Pons (tissue), 1 donor: ENCODE measurements at places on chromosomes 2 and 18.
A peak's percentile ranks its signal among the peaks of the same experiment; 100 is the strongest.

GRCh38 chr2:19488009-19488691 is 129.7 kb upstream of the OSR1 start:
- DNase-seq = no peak

DNA sequence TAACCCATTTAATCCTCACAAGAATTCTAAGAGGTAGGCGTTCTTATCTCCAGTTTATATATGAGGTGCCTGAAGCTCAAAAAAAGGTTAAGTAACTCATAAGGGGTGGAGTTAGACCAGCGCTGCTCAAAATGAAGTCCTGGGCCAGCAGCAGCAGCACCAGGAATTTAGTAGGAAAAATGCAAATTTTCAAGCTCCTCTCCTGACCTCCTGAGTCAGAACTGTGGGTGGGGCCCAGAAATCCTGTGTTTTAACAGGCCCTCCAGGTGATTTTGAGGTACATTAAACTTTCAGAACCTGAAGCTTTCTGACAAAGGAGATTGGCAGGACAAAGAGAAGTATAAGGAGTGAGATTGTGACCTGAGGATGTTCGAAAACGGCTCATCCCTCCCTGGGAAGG is 66.0 kb upstream of the CCDC85A start:
- no peak for DNase-seq

GRCh38 chr2:20618468-20618885 is 32.4 kb downstream of the HS1BP3 start:
- DNase-seq = no peak

GRCh38 chr2:69559442-69560146 is 83.9 kb downstream of the AAK1 start:
- DNase-seq = peak; percentile 82

GRCh38 chr2:34912084-34912483 is 1313.0 kb upstream of the FAM98A start:
- DNase-seq = no peak

DNA sequence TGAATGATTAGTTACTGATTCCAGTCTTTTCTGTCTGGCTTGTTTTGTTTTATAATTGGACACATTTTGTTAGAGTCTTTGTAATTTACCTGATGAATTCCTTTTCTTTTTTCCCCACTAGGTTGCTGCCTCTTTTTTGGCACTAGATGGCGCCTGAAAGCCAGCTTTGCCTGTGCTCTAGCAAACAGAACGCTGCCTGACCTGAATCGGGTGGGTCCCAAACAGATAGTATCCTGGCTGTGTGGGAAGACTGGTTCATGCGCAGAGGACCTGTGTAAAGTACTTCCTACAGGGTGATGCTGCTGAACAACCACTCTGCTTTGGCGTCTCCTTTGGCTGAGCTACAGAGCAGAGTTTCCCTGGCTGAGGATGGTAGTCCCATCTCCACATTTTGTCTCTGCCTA is 288.2 kb downstream of the IKZF2 start:
- DNase-seq = no peak

- no peak for DNase-seq
These were observed 3.9 kb upstream of the DLX1 start for GRCh38 chr2:172081221-172082022.

GRCh38 chr2:224104668-224105386 is 65.7 kb upstream of the SERPINE2 start:
- peak; percentile 38 for DNase-seq

- DNase-seq = no peak
These were observed 190.8 kb downstream of the SEPTIN10 start for GRCh38 chr2:109422758-109423500.

GRCh38 chr2:88845772-88846661 is 154.5 kb downstream of the RPIA start:
- no peak for DNase-seq

DNA sequence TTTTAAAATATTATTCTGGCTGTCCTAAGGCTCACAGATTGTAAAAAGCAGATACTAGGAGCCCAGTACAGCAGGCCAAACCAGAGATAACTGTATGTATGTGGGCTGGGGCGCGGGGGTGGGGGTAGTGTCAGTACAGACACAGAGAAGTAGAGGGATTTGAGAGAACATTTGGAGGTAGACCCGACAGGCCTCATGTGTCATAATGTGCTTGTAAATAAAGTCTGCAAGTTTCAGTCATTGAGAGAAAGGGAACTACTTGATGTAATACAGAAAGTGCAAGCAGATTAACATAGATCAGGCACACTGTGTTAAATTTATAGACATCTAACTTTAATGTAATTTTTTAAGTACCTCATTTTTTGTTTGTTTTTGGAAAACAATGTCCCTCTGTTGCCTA is 7.4 kb upstream of the POLI start:
- DNase-seq = no peak

- DNase-seq = peak; percentile 90
These were observed 599.2 kb downstream of the NR4A2 start for GRCh38 chr2:155733091-155733853.

GRCh38 chr18:31791817-31792579 is 31.3 kb upstream of the SLC25A52 start:
- peak; percentile 12 for DNase-seq

DNA sequence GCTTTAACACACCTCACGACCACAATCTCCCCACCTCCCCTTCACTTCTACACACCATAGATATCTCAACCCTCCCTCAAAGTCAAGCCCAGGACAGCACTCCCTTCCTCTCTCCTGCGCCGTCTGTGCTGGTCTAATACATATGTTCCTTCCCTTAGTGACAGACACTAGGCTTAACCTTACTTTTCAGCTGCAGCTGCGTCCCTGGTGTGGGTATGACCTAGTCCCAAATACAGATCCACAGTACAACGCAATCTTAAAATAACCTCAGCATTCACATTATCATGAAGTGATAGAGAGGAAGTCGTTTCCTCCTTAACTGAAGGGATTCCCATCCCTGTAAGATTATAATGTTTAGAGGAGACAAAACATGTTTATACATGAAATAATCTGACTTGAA is 192.7 kb upstream of the TANK start:
- DNase-seq = no peak

- DNase-seq = no peak
These were observed 505.0 kb downstream of the DCC start for GRCh38 chr18:52845036-52845435.

DNA sequence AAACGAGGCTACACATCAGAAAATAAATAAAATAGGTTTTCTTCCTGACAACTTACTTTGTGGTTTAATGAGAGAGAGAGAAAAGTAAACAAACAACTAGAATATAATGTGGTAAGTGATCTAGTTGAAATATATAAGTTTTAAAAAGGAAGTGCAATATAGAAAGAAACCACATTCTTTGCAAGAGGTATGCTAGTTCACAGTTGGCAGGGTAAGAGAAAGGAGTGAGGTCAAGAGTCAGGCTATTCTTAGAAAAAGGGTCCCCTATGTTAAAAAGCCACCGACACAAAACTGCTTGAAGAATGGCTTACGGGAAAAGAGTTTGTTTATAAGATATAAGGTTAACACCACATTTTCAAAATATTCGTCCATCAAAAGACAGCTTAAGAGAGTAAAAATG is 462.1 kb downstream of the ERBB4 start:
- DNase-seq = no peak

GRCh38 chr2:106547164-106547903 is 60.2 kb downstream of the CD8B2 start:
- DNase-seq = no peak

GRCh38 chr2:8502316-8502715 is 179.5 kb upstream of the ID2 start:
- no peak for DNase-seq

- DNase-seq = no peak
These were observed 42.7 kb upstream of the REG3G start for GRCh38 chr2:78982638-78983330.

- no peak for DNase-seq
These were observed 3.8 kb downstream of the SLC4A1AP start for GRCh38 chr2:27667446-27667845.

DNA sequence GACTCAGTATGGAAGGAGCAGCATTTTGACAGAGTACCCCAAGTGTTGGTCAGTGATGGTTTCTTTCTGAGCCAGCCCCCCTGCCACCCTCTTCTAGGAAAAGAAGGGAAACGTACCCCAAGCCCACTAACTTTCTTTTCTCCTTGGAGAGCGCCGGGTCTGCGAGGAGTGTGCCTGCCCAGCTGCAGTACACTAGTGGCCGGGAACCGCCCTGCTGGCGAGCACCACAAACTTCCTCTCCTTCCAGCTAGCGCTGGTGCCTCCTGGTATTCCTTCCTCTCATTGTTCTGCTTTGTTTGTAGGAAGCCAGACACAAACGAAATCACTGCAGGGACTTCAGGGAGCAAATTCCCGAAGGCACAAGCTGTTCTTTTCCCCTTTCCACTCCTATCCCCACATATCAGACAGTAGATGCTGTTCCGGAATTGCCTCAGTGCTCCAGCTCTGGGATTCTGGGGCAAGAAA is 1.8 kb downstream of the CCDC85A start:
- peak; percentile 32 for DNase-seq

DNA sequence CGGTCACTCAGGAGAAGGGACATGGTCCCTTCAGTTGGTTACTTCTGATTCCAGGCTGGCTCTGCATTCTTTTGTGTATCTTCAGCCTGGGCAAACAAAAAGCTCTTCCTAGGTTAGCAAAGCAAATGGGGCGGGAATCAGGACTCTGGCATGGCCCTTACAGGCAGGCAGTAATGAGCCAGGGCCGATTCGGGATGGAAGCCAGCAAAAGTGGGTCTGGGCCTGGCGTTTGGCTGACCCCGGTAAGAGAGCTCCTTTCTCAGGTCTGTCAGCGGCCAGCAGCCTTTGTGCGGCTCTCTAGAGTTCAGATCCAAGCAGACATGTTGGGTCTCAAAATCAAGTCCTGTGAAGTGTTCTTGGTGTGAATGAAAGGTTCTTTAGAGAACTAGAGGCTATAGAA is 81.5 kb upstream of the EML6 start:
- DNase-seq = peak; percentile 41

DNA sequence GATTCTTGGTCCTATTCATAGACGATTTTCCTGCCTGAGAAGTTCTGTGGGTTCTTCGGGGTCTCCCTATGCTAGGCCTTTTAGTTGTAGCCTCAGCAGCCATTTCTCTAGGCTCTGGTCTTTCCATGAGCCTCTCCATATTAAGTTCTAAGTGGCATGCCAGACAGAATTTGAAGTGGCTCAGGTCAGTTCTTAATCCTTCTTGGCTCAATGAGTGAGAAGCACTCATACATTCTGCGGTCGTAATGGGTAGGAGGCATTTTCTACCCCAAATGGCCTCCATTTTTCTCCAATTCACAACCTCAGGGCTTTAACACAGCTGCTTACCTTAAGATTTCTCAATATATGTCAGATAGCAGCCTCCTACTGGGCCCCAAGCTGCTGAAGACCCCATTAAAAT is 405.3 kb upstream of the GALNT5 start:
- no peak for DNase-seq

DNA sequence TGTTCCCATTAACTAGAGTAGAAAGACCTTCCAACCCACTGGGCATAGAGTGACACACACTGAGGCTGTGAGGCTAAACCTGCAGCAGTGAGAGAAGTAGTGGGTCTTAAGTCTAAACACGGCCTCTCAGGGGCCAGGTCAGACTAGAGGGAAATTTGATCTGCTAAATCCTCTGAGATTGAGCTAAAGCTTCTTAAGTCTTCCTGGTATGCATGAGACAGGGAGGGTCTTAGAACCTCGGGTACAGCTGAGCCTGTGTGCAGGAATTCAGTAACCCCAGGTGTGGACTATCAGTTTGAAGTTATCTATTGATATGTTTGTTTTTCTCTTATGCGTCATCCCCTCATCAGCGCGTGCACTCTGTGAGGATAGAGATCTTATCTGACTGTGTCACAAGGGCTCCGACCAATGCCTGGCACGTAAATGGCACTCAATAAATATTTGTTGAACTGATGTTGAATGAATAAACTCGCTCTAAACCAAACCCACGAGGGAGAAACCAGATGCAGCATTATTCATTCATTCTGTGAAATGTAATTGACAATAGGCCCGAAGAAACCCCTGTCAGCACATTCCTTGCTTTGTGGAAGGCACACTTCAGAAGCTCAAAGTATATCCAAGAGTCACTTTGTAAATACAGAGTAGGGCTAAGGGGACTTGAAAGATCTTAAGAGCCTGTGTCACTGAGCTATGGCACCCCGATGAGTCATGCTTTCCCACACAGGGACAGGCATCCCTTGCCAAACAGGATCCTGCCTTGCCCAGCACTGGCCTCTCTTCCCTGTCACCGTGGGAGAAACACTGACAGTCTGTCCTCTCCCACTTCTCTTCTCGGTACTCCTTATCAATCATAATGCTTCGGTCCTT is 21.7 kb upstream of the RAB10 start:
- DNase-seq = no peak

- DNase-seq = peak; percentile 86
These were observed 116.3 kb downstream of the DHRS9 start for GRCh38 chr2:169185711-169186110.

GRCh38 chr2:47155091-47155876 is at the start of gene STPG4:
Gene STPG4, minus strand, starts transcription at chr2:47155308. Its CDS starts 57 bp downstream, at chr2:47155251.
- no peak for DNase-seq

DNA sequence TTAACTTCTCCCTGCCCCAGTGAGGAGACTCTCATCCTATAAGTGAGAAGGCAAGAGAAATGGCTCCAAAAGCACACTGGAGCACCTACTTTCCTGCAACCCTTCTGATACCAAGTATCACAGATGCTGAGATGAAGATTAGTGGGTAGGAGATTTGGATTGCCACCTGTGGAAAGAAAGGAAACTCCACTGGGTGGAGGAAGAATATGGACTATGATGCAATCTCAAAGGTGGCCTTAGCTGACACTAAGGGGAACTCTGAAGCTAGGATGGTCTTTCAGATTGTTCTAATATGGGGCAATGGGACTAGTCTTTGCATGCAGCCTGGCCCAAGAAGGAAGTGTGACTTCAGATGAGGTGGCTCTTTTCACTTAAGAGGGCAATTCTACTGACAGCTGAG is 21.6 kb downstream of the PRKRA start:
- DNase-seq = no peak

DNA sequence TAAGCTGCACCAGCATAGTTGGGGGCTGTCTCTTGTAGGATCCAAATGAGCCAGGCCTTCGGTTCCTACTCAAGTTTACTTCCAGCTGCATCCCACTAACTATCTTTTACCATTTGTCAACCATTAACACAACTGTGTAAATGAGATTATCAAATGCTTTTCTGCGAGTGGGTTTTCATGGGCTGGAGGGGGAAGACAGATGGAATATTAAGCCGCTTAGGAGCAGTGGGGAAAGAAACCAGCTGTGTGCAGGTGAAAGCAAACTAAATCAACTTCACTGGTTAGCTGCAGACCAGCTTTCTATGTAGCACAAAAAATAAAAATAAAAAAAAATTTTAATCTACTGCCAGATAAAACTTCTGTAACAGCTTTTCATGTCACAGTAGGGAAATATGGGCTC is 307.3 kb upstream of the FBXO11 start:
- DNase-seq = no peak
